Stimulated activated CD8-positive, alpha-beta memory T cell treated with anti-CD3 and anti-CD28 coated beads, Interleukin-4, amount 100 ng/mL, for 1 hour (primary cell): ENCODE measurements at places on chromosomes 12 and 14.

DNA sequence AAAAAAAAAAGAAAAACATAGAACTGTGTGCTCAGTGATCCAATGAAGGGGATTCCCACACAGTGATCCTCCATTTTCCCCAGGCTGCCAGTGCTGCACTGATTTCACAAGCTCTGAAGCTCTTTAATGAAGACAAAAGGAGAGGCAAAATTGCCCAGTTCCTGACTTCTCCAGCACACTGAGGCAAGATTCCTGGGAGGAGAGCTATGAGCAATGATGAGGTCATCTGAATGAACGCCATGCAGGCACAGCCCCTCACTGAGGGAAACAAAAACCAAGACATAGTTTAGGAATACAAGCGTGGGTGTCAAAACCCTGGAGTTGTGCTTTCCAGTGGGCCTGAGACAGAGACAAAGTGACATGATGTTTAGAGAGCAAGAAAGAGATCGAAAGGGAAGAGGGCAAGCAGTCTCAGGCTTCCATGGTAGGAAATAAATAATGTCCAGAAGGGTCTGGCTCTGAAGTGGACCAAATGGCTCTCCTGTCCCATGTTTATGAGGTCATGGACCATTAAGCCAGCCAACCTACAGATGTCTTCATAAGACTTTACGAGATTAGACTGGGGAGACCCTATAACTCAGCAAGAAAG lies 40.9 kb upstream of the SMUG1 start:
- no peak for DNase-seq

DNA sequence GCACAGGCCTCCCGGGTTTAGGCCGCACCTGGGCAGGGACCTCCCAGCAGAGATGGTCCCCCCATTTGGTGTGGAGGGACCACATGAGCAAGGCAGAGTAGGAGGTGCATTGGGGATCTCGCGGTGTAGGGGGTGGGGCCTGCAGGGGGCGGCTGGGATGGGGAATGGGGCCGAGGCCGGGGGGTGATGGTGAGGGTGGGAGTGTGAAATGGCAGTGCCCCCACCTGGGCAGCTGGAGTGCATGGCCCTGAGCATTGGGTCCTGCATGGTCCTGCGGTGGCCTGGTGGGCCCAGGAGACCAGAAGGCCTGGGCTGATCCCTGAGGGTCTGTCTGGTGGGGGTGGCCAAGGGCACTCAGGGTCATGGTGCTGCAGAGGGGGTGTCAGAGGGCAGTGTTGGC lies 111.8 kb downstream of the KIF26A start:
- no peak for DNase-seq

- DNase-seq: no peak
Measured at GRCh38 chr14:103488960-103489359, 33.7 kb downstream of the CKB start.

DNA sequence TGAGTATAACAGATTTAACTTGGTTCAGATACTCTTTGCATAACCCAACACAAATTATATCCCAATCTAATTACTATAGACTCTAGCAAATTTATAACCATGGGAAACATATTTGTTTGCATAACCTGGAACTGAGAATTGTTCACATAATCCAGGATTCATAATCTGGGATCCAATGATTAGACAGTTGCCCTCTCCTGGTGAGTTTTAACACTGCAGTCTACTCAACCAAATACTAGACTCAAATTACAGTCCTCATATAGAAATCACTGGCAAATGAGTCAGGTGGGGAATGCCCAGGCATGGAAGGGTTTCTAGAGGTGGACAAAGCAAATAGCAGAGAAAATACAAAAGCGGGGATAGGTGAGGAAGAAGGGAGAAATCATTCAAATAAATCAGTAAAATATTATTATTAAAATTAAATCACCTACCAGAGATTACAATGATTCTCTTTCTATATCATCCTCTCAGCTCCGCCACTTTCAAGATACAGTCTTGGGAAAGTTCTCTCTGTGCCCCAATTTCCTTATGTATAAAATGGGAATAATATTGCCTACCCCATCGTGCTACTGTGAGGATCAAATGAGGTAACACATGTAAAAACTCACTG lies 9.4 kb downstream of the GCH1 start:
- DNase-seq: no peak

- DNase-seq: no peak
Measured at GRCh38 chr14:72513965-72514659, 379.8 kb downstream of the DPF3 start.

GRCh38 chr14:21042918-21043317 lies 756 bp downstream of the RNASE7 start:
- DNase-seq: no peak

DNA sequence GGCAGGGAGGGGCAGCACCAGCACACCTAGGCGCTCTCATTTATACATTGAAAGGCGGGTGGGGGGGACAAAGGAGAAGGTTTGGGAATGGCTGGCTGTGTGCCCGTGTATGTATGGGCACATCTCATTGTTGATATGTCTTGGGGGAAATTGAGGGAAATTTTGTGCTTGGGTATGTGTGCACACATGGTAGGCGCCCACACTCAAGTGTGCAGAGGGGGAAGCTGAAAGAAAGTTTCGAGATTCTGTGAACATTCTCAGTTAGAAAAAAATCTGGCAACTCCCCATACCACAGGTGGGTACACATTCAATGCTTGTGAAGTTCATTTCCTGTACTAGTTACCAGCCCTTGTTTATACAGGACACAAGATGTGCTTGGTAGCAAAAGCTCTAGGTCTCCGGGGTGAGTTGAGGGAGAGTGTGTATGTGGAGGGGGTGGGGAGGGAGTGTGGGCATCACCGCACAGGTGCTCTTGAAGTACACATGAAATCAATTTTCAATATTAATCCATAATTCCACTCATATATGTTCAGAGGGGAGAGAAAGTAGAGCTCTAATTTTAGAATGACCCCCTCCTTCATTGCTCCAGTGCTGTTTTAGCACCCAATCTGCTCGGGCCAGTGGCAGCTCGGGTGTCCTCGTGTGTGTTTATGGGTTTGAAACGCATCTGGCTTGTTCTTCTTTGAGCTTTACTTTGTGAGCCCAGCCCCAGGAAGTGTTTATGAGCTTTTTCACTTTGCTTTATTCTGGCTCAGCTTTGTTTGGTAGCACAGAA lies 286.0 kb downstream of the ZFP36L1 start:
- DNase-seq: no peak
